ENCODE measurements at places on chromosomes 12 and 14.

DNA sequence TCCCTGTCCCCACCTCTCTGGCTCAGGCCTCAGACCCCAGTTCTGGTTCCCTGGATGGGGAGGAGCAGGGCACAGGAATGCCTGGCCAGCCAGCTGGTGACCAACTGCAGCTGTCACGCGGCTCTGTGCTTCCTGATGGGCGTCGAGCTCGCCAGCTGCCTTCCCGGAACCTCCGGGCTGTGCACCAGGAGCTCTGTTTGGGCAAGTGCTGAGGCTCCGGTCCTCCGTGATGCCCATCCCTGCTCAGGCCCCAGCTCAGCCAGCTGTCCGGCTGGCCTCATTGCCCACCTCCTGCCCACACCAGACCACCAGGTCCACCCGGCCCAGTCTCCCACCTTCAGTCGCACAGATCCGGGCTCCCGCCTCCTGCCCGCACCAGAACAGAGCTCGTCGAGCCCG is 4.8 kb downstream of the IFFO1 start:
- no peak for DNase-seq

GRCh38 chr12:64636856-64637255 is 26.6 kb downstream of the RASSF3 start:
- no peak for DNase-seq

DNA sequence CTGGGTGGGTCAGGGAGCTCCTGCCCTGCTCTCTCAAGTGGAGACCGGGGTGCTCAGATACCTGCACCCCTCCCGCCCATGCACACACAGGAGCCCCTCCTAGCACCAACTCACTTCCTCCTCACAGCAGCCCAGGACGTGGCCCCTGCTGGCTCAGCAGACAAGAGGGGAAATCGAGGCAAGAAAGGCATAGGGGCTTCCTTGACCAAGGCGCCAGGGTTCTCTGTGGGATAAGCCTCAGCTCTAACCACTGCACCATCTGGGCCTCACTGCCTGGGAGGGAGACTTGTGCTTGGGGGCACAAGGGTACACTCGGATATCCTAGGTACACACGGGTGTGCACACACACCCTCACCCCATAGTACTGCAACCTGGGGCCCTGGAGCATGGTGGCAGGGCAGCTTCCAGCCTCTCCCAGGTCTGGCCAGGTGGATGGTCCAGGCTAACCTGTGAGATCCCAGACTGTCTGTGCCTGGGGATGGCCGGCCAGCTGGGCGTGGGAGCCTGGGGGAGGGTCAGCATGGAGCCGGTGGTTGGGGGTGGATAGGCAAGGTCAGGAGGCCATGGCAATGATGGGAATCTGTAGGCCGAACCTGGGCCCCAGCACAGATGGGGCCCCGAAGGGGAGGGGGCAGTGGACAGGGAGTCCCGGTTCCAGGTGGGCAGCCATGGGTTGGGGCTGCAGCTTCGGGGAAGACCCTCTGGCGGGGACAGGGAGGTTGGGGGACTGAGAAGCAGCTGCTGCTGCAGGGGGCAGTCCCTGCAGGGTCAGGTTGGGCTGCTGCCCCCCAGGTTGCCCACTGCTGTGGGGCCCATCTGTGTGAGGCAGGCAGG is 312.4 kb downstream of the TMEM121 start:
- DNase-seq, result no peak

GRCh38 chr12:56749359-56749758 is 2.8 kb downstream of the PRIM1 start:
- no peak for DNase-seq

DNA sequence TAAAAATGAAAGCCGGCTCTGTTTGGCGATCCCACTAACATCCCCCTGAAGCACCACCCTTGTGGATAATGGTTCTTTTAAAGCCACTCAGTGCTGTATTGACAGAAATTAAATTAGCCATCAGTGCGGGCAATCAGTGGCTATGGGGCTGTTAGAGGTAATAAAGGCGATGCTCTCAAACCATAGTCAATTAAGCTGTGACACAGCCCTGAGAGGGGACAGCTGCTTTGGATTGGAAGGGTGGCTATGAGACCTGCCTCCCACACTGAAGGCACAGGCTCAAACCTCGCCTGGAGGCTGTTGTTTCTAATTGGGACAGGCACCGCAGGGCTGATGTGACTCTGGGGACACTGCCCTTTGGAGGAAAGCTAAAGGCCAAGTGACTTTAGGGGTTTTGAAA is 562.2 kb downstream of the VRK1 start:
- no peak for DNase-seq

DNA sequence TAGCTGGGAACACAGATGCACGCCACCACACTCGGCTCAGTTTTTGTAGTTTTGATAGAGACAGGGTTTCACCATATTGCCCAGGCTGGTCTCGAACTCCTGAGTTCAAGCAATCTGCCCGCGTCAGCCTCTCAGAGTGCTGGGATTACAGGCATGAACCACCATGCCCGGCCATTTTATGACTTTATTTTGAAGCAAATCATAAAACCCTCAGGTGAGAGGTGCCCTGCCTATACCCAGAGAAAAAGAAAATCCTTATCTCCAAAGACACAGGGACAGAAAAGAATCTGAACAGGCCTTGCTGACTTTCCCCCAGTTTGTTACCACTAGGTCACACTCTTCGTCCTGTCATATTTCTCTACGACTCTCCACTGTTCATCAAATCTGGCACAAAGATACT is 48.8 kb downstream of the DAO start:
- no peak for DNase-seq

DNA sequence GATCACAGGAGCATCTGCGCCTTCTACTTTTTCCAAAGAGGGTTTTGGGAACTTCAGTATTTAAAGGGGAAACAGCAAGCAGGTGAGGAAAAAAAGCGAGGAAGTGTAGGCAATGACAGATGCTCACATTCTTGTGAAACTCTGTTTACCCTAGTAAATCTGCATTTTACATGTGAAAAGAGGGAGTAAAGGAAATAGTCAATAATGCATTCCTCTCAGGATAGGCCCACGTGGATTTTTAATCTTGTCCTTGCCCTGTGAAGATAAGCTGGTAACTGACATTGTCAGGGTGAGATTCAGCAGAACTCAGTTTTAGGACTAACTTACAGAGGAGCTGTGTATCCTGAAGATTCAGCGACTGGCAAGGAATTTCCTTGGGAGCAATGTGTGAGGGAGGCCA is 1119.2 kb upstream of the TMEM132C start:
- no peak for DNase-seq

DNA sequence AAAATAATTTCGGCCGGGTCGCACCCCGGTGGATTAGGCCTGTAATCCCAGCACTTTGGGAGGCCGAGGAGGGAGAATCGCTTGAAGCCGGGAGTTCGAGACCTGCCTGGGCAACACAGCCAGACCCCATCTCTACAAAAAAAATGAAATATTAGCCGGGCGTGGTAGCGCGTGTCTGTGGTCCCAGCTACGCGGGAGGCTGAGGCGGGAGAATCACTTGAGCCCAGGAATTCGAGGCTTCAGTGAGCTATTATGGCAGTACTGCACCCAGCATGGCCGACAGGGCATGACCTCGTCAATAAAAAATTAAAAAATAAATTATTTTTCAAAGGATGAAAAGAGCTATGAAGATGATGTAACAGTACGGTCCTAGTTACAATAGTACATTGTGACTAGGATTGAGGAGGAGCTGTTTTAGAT is 523 bp downstream of the GTF2H3 start:
- no peak for DNase-seq

GRCh38 chr12:109923481-109924245 is 23.6 kb downstream of the TCHP start:
- no peak for DNase-seq
